NCI-H187 treated with DMSO at 0.1 percent for 48 hours (cell line): ENCODE measurements at places on chromosomes 12 and 14.

- no peak for DNase-seq
Observed at GRCh38 chr12:116547955-116548501, 11.2 kb upstream of the MAP1LC3B2 start.

GRCh38 chr12:9319842-9320173 lies 111.6 kb upstream of the PZP start:
- no peak for DNase-seq

GRCh38 chr12:112887550-112887949 lies 19.2 kb upstream of the OAS1 start:
- DNase-seq: no peak

DNA sequence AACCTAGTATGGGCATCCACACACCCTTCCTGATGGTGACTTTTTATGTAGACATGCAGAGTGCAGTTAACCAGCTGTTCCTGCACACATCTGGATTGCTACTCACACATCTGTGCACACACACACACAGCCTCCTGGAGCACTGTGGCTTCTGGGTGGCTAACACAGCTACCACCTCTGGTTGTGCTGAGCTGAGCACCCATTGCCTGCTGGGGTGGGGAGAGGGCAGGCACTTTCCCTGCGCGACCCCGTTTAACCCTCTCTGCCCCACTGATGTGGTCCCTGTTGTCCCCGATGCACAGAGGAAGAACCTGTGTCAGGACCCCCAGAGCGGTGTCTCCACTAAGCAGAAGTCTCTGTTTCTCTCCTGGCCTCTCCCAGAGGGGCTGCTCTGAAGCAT lies 14.4 kb upstream of the SERPINA3 start:
- DNase-seq: no peak

GRCh38 chr12:106308611-106309010 lies 6.1 kb downstream of the TCP11L2 start:
- DNase-seq: no peak

- DNase-seq: no peak
Observed at GRCh38 chr12:13004361-13004760, 4.3 kb upstream of the HEBP1 start.

GRCh38 chr12:63206909-63207308 lies 55.9 kb upstream of the AVPR1A start:
- DNase-seq: no peak

- no peak for DNase-seq
Observed at GRCh38 chr12:116885491-116885890, 4.2 kb upstream of the HRK start.

DNA sequence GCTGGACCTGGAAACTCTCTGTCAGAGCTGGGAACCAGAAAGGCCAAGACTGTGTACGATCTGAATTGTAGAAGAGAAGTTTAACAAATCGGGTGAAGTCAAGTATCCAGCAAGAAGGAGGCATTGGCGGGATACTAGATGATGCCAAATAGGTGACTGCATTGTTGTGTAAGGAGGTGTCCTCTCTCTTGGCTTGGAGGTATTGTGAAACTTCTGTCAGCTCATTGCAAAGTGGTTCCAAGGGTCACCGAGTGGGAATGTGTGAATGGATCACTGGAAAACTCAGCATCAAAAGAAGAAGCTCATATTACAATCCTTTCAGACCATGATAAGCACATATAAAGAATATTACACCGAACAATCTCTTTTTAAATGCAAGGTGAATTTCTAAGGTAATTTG lies 11.7 kb downstream of the NAV3 start:
- DNase-seq: no peak

GRCh38 chr12:6225630-6226001 lies 25.4 kb downstream of the CD9 start:
- no peak for DNase-seq

GRCh38 chr12:108008163-108008905 lies 120.8 kb upstream of the WSCD2 start:
- no peak for DNase-seq

- peak; percentile 24 for DNase-seq
Observed at GRCh38 chr14:55074662-55075061, 23.2 kb downstream of the MAPK1IP1L start.

- no peak for DNase-seq
Observed at GRCh38 chr14:61429316-61429715, 107.9 kb downstream of the PRKCH start.
